Stimulated activated effector memory CD8-positive, alpha-beta T cell treated with anti-CD3 and anti-CD28 coated beads, Interleukin-12 subunit alpha, Interleukin-12 subunit beta, amount 100 ng/mL, for 72 hours (primary cell): ENCODE measurements at places on chromosomes 1 and 21.

DNA sequence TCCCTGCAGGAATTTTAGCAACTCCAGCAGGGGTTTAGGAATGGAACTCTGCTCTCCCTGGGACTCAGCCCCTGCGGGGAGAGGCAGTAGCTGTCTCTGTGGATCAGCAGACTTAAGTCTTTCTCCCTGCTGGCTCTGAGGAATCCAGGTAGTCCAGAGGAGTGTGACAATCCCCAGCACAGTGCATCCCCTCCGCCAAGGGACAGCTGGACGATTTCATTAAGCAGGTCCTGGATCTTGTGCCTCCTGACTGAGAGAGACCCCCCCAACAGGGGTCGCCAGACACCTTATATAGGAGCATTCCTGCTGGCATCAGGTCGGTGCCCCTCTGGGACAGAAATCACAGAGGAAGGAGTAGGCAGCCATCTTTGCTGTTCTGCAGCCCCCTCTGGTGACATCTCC lies 30.6 kb downstream of the AKT3 start:
- no peak for DNase-seq

DNA sequence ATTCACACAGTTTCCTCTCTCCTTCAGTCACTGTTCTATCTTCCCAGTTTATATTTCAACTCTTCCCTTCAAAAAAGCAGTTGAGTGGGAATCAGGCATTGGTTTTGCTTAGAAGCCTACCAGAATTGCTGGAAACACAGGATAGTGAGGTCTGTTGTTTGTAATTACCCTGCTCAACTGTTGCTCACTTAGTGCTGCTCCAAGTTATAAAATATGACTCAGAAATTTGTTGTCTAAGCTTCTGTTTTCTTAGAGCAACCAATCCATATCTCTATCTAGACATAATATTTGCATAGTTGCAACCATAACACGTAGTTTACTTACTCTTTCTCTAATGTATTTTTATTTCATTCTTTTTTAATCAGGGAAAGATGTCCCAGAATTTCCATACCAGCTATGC lies 87.9 kb downstream of the MACF1 start:
- DNase-seq = no peak

DNA sequence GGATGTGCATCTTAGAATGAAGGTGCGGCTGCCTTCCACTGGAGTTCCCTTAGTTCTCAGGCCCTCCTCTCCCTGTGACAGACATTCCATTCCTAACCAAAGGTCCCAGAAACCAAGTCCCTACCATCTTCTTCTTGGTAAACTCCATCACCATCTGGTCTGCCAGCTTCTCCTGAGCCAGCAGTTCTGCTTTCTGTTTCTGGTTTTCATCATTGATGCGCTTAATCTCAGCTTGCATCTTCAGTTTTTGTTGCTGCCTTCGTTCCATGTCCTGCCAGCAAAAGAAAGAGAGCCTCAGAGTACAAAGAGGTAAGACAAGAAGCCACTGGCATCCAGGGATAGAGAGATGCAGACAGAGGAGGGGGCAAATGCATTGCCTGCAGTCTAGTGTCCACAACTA lies 18.0 kb upstream of the VSIG8 start:
- no peak for DNase-seq

DNA sequence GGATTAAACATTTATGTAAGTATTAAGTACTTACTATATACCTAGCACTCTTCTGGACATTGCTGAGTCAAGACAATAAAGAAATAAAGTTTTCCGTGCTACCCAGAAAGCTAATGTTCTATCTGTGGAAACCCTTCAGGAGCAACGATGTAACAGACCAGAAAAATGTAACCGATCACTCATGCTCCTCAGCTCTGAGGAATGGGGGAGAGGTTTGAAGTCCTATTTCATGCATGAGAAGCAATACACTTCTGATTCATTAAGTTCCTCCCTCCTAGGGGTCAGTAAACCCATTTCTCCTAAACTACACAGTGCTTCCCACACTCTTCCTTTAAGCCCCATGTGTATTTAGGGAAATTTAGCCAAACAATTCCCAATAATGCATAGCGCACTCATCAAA lies 25.6 kb upstream of the KAZN start:
- no peak for DNase-seq

DNA sequence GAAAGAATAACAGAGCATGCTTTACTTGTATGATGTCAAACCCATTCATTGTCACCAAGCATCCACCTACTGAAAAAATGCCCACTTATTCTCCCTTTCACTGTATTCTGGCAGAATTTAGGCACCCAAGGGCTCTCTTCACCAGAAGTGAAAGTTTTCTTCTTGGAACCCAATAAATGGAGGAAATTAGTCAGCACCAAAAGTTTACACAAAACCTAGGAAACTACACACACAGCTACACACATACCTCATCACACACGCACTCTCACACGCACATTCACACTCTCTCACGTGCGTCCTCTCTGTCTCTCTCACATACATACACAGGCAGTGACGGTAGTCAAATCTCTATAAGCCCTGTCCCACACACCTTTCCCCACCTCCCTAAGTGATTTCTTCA lies 37.6 kb downstream of the MCOLN2 start:
- peak; percentile 77 for DNase-seq

DNA sequence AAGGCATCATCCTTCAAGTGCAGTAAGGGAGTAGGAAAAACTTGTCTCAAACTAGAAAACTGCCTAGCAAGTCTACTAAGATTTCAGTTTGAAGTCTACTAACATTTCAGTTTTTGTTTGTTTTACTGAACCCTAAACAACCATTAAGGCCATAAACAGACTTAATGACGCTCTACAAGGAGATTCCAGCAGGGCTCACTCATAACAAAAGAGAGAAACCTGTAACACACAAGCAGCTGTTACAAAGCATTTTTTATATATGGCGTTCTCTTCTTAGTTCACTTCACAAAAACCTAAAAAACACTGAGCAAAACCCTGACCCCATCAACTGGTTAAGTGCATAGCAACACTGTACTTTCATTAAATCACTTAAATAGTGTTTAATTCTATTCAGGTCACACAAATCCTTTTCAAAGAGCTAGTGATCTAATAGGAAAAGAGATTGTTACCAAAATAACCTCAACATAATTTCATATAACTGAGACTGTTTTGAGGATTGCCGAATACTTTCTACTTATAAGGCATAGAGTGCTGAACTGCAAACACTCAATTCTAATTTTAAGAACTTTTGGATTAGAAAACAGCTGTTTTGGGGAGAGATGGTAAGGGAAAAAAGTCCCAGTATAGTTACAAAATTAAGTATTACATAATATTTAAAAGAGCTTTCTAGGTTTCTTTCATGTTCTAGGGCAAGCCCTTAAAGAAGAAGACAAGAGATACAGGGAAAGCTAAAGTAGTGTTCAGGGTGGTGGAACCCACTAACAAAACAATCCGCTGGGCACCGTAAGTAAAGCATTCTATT lies 1.4 kb downstream of the B3GALNT2 start:
- no peak for DNase-seq

GRCh38 chr1:21955501-21956281 lies 18.6 kb upstream of the HSPG2 start:
- no peak for DNase-seq

GRCh38 chr1:230163205-230163604 lies 96.2 kb downstream of the GALNT2 start:
- DNase-seq = no peak

DNA sequence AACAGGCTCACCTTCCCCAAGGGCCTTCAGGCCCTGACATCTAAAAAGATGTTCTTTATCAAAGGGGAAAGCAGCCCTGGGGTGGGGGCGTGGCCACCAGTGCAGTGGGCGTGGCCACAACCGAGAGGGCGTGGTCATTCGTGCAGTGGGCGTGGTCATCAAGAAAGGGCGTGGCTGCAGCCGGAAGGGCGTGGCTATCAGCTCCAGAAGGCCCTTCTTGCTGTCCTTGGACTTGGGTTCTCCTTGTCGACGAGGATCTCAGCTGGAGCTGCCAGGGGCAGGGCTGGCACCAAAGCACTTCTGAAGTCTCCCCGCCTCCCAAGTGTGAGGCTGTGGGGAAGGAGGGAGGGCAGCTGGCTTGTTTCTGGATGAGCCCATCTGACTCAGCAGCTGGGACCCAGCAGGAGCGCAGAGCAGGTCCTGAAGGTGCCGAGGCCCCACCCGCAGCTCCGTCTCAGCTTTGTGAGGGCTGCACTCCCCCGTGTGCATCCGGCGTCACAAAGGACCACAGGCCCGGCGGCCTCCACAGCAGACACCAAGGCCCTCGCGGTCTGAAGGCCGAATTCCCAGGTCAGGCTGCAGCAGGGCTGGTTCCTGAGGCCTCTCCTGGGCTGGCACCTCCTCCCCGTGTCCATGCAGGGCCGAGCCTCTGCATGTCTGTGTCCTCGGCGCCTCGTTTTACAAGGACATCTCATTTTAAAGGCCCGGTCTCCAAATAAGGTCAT lies 12.8 kb downstream of the PDE9A start:
- peak; percentile 74 for DNase-seq

GRCh38 chr1:83990734-83991133 lies 8.2 kb downstream of the TTLL7 start:
- no peak for DNase-seq

- no peak for DNase-seq
These were observed 296.8 kb upstream of the ZP4 start for GRCh38 chr1:238187575-238187949.

DNA sequence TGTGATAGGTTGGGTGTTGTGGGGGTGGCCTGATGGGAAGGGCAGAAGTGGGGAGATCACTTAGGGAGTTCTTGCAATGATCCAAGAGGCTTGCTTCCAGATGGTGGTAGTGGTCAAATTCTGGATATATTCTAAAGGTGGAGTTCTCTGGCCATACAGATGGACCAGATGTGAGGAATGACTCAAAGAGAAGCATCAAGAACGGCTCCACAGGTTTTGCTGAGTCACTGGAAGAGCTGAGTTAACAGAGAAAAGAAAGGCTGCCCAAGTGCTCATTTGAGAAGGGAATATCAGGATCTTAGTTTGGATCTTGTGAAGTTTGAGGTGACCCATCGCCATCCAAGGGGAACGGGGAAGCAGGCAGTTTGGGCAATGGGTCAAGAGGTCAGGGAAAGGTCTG lies 192.9 kb upstream of the GALNT2 start:
- DNase-seq = no peak

GRCh38 chr21:38790961-38791360 lies 14.8 kb upstream of the ETS2 start:
- no peak for DNase-seq

DNA sequence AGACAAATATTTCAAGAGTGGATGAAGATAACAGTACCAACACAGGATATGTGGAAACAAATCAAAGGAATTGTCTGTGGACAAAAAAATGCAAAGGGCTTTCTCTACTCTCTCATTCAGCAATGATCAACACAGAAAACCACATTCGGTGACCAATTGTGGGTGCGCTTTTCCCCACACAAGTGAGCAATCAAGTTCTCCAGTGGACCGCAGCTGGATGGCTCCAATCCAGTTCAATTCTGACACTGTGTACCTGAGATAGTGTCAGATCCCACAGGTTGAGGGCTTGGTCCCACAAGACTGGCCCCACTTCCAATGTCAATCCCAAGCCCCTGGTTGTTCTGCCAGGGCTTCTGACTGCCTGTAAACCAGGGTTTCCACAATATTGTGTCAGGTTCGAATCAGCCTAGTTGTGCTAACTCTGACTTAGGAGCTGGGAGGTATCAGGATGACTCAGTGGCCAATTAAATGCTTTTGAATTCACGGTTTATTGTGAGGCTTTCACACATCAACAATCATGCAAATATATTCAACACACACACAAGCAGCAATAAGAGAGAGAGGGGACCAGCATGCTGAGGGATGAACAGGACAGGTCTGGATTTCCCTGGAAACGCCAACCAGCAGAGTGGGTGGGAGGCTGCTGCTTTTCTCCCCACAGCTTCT lies 87.0 kb upstream of the BTG3 start:
- DNase-seq = no peak
